T47D (cell line): ENCODE measurements at places on chromosomes 6 and 20.
A peak's percentile ranks its signal among the peaks of the same experiment; 100 is the strongest.

- DNase-seq, result no peak
These were observed 178.7 kb downstream of the GJA1 start for GRCh38 chr6:121614115-121614514.

DNA sequence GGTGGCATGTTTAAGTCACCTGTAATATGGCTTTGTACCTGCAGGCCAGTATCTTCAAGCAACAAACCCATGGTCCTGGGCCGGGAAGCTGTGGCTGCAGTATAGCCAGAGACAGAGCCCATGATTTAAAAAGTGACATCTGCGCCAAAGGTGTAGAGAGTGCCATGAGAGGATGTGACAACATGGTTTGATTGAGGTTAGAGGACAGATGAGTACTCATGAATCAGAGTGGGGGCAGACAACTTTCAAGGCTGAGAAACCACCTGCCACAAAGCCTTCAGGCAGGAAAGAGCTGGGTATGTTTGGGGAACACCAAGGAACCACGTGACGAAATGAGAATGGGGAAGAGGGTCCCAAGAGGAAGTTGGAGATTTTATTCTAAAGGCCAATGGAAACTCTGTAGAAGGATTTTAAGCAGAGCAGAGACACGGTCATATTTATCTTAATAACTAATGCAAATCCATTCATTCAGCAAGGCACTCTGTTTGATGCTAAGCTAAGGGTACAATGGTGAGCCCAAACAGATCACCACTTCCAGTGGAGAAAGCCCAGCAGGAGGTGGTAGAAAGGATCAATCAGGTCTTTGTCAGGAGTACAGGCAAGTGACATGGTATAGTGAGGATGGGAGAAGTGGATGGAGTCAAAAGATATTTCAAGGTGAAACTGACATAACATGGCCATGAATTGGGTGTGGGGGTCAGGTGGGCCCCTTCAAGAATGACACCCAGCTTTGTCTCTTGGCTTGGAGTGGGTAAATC lies 3.4 kb upstream of the MICAL1 start:
- DNase-seq, result no peak

DNA sequence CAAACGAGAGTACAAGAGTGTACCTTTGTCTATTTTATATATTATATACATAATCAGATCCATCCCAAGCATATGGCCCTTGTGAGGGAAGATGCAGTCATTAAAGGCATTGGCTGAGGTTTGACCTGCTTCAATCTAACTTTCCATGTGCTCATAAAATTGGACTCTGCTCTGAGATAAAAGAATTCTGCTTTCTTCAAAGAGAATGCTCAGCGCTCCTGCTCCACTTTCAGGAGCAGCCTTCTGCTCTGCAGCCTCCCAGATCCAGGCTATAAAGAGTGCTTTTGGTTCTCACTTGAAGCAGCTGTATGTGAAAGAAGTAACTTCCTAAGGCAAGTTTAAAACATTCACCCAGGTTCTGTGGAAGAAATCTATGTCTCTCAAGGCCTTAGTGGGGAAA lies 45.3 kb downstream of the CD83 start:
- no peak for DNase-seq

GRCh38 chr20:6269168-6269873 lies 146.5 kb upstream of the FERMT1 start:
- DNase-seq, result peak; percentile 32

- no peak for DNase-seq
These were observed 116.1 kb upstream of the BACH2 start for GRCh38 chr6:90412538-90413369.

- no peak for DNase-seq
These were observed 16.6 kb downstream of the KIF3B start for GRCh38 chr20:32294071-32294470.

GRCh38 chr6:96460052-96460700 lies 61.4 kb upstream of the UFL1 start:
- peak; percentile 49 for DNase-seq

DNA sequence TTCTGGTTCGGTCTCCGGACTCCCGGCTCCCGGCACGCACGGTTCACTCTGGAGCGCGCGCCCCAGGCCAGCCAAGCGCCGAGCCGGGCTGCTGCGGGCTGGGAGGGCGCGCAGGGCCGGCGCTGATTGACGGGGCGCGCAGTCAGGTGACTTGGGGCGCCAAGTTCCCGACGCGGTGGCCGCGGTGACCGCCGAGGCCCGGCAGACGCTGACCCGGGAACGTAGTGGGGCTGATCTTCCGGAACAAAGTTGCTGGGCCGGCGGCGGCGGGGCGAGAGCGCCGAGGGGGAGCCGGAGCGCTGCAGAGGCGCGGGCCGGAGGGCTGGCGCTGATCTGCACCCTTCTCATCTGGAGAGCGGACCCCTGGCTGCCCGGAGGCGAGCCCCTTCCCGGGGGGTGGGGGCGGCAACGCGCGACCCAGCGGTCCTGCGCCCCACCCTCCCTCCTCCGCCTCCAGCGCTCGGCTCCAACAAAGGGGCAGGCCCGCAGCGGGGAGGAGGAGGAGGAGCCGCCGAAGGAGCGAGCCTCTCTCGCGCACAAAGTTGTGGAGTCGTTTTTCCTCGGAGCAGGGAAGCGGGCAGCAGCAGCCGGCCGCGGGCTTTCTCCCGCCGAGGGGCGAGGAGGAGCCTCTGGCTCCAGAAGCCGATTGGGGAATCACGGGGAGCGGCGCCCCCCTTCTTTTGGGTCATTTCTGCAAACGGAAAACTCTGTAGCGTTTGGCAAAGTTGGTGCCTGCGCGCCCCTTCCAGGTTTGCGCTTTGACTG lies at the start of gene UTRN:
Gene UTRN, plus strand, starts transcription at position 553 of the 765 bp plus-strand sequence. CDS start 6,494 bp downstream, outside the sequence.
- DNase-seq, result peak; percentile 50

DNA sequence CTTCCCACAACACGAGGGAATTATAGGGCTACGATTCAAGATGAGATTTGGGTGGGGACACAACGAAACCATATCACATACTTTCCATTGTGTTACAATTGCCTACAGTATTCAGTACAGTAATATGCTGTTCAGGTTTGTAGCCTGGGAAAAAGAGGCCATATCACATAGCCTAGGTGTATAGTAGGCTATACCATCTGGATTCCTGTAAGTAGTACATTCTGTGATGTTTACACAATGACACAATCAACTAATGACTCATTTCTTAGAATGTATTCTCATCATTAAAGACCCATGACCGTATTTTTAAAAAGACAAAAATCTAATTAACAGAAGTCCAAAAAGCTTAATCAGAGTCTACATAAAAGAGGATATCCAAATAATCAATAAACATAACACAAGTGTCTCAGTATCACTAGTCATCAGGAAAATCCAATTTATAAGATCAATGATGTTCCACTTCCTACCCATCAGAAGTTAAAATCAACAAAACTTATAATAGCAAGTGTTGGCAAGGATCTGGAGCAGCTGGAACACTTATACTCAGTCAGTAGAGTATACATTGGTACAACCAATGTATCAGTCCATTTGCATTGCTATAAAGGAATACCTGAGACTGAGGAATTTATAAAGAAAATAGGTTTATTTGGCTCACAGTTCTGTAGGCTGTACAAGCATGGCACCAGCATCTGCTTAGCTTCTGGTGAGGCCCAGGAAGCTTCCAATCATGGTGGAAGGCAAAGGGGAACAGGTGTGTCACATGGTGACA lies 215.9 kb downstream of the CLVS2 start:
- no peak for DNase-seq

DNA sequence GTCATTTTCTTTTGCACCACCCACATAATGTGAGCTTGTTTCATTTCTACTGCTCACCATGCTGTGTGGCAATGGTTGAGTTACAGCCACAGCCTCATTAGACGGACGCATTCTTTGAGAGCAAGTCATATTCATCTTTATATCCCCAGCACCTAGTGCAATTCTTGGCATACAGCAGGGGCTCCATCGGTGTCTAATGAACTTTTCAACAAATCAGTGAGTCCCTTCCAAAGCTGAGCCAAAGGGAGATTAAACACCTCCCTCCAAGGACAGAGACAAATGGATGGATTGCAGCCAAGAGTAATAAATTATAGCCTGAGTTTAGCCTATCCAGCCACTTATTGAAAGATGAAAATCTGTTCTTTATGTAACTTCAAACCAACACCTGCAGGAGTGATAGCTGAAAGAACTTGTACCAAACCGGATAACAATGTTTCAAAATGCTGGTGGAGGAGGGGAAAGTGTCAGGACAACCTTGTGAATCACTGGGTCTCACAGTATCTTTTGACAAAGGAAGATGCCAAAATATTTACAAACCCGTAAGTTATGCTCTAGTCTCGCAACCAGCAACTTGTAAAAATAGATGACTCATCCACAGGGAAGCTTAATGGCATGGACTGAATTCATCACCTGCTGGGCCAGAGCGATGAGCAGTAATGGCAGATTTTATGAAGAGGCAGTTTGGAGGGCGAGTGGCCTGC lies 139.0 kb downstream of the PXDC1 start:
- DNase-seq, result no peak

DNA sequence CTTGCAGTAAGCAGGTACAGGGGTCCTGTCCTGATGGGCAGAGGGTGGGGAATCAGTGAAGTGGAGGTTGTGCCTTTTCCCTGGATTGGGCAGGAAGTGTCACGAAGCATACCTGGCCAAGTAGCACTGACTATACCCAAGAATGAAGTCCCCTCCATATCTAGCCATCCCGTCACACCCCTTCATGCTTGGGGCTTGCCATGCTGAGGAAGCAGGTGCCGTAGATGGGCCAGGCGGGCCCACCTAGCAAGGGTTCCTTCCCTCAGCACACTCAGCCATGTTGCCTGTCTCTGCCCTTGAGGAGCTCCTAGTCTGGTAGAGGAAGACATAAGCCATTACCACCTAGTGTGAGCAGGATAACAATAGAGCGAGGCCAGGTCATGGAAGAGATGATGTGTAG lies 33.5 kb downstream of the EIF2S2 start:
- no peak for DNase-seq

- DNase-seq, result peak; percentile 15
These were observed 146.0 kb downstream of the LAMP5 start for GRCh38 chr20:9660236-9660868.

- DNase-seq, result no peak
These were observed 159.2 kb downstream of the ATXN1 start for GRCh38 chr6:16602035-16602434.

- no peak for DNase-seq
These were observed 272.0 kb downstream of the ADGB start for GRCh38 chr6:146870760-146871159.

DNA sequence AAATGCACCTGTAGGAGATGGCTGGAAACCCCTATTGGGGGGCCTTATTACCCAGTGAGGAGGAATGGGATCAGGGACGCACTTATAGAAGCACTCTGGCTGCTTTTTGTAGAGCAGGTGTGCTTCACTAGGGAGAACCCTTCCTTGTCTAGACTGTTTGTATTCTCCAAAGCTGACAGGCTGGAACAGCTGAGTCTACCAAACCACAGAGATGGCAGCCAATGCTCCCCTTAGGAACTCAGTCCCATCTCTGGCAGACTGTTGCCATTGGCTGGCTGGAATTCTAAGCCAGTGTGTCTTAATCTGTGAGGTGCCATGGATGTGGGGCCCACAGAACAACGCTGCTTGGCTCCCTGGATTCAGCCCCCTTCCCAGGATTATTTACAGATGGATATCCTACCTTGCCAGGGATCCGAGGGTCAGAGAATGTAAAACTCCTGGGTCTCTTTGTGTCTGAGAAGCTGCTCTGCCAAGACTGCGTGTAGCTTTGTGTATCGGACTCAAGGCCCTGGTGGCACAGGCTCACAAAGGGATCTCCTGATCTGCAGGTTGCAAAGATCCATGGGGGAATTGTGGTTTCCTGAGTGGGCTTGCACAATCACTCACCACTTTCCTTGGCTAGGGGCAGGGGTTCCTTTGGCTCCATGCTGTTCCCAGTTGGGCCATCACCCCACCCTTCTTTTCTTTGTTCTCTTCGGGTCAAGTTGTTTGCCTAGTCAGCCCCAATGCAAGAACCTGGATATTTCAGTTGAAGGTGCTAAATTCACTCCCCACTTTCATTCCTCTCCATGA lies 26.1 kb downstream of the C6orf52 start:
- no peak for DNase-seq

- DNase-seq, result no peak
These were observed 567.6 kb upstream of the MAN1A1 start for GRCh38 chr6:119917186-119917585.

DNA sequence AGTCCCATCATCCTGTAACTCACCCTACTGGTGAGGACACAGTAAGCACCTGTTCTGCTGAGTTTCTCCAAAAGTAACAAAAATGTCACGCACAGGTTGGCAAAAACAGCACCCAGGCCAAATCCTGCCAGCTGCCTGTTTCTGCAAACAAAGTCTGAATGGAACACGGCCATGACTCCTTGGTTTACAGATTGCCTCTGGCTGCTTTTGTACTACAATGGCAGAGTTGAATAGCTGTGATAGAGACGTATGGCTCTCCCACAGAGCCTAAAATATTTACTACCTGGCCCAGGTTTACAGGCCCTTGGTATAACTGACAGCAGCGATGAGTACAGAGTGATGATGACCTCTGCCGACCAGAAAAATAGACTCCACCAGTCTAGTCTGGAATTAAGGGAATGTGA lies 52.6 kb downstream of the CNKSR3 start:
- peak; percentile 19 for DNase-seq

DNA sequence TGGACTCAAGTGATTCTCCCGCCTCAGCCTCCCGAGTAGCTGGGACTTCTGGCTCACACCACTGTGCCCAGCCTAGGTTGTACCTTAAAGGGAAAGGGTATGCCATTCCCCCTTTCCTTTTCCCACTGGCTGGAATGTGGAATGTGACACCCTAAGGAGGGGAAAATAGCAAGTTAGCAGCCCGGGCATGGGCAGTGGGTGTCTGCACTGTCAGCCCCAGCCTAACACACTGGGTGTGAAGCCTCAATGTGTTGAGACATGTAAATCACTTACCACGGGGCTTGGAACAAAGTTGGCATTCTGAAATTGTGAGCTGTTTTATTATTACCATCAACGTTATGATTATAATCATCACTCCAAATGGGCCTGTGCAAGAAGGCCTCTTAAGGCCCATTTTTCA lies 80.8 kb upstream of the PTPN1 start:
- no peak for DNase-seq

GRCh38 chr6:16205377-16206144 lies 32.8 kb upstream of the GMPR start:
- DNase-seq, result peak; percentile 10

DNA sequence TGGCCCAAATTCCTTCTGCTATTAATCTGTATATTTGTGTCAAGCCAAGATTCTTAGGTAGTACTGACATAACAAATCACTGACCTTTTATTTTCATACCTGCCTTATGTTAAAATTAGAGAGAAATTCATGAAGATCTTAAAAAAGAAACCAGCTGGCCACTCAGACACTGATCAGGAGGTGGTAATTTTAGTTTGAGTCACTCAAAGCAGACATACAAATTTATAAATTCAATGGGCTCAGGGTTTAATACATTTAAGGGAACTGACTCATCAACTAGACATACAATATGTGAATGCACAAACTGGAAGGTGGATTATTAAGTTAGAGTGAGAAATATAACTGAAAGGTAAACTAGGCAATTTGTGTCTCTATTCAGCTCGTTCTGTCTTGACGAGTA lies 711.9 kb upstream of the EYS start:
- DNase-seq, result no peak

GRCh38 chr6:29509711-29510110 lies 22.0 kb upstream of the MAS1L start:
- no peak for DNase-seq

GRCh38 chr6:148934539-148934938 lies 187.7 kb downstream of the UST start:
- DNase-seq, result no peak
